Glutamatergic neuron (in vitro differentiated cells): ENCODE measurements at places on chromosomes 2 and 18. TPM values are rescaled to one million over a fixed set of nuclear protein-coding genes. Genes with fewer than 3 reads are reported as not detected.

The KYNU gene
- total RNA-seq, result not detected

The NYAP2 gene
- 0.32 TPM for total RNA-seq

The CTIF gene
- total RNA-seq, result 137 TPM

The MLPH gene
- total RNA-seq, result 4.3 TPM

The ALPG gene
- total RNA-seq, result 2.4 TPM

The LBX2 gene
- 0.96 TPM for total RNA-seq

The TTL gene
- 126 TPM for total RNA-seq

The SH3RF3 gene
- total RNA-seq, result 1.7 TPM

The MOCOS gene
- total RNA-seq, result 1.3 TPM

The EPAS1 gene
- total RNA-seq, result not detected

The TOGARAM2 gene
- not detected for total RNA-seq

GRCh38 chr18:11891737-11892136 lies 16.4 kb downstream of the MPPE1 start:
- no peak for DNase-seq
- H3K27ac ChIP-seq, result no peak overlapping the region
- no peaks in the 10 kb centered on the region for H3K36me3 ChIP-seq

DNA sequence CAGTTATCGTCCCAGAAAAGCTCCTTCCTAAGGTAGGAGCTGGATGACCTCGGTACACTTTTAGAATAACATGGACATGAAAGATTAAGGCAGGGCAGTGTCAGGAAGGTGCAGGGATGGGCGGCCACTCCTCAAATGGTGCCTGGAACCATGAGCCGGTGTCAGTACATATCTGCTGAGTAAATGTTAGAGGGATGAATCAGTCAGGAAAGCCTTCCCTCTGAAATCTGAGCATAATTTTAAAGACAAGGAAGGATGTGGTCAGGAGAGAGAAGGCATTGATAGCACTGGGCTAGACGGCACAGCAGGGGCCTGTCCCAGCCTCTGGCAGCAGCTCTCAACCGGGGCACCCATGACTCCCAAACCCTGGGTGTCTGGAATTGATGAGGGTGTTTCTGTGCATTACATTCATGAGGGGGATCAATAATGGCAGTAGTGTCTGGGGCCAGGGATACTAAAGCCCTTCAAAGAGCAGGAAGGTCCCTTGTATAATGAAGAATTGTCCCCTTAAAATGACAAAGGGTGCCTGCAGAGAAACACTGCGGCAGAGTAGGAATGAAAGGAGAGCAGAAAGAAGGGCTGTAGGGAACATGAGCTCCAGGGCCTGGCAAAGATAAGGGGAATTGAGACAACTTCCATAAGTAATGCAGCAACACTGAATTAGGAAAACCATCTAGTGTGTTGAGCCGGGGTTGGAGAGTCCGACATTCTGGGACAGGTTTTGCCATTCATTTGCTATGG lies 162.3 kb upstream of the REV1 start:
- H3K27me3 ChIP-seq, result peaks cover 5% of the 10 kb centered on the region
- H3K36me3 ChIP-seq, result peaks cover 8% of the 10 kb centered on the region
- no peak overlapping the region for H3K4me3 ChIP-seq
- H3K4me1 ChIP-seq, result no peaks in the 10 kb centered on the region
- no peak for DNase-seq

DNA sequence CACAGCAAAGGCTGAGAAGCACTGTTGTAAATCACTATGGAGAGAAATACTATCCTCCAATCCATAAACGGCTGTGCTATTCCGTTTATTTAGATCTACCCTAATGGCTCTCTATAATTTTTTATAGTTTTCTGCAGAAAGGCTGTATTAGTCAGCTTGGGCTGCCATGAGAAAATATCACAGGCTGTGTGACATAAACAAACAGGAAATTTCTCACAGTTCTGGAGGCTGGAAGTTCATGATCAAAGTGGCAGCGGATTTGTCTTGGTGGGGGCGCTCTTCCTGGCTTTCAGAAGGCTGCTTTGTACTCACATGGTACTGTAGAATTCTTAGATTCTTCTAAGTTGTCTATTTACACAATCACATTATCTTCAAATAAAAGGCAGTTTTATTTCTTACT lies 44.1 kb downstream of the C1D start:
- no peaks in the 10 kb centered on the region for H3K4me1 ChIP-seq
- H3K4me3 ChIP-seq, result no peak overlapping the region
- H3K27me3 ChIP-seq, result no peaks in the 10 kb centered on the region
- H3K36me3 ChIP-seq, result no peaks in the 10 kb centered on the region

DNA sequence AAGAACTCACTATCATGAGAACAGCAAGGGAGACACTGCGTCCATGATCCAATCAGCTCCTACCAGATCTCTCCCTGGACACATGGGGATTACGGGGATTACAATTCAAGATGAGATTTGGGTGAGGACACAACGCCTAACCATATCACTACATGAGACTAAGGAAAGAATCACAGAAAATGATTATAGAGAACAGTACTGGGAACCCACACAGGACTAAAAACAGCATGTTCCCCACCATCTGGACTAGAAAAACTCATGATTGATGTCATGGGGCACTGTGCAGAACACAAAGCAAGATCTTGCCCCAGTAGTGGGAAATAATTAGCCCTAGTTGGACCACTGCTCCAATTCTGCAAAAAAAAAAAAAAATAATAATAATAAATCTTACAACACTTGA lies 63.5 kb downstream of the HIBCH start:
- no peak overlapping the region for H3K27ac ChIP-seq
- no peak overlapping the region for H3K4me3 ChIP-seq
- DNase-seq, result no peak
- no peaks in the 10 kb centered on the region for H3K4me1 ChIP-seq

DNA sequence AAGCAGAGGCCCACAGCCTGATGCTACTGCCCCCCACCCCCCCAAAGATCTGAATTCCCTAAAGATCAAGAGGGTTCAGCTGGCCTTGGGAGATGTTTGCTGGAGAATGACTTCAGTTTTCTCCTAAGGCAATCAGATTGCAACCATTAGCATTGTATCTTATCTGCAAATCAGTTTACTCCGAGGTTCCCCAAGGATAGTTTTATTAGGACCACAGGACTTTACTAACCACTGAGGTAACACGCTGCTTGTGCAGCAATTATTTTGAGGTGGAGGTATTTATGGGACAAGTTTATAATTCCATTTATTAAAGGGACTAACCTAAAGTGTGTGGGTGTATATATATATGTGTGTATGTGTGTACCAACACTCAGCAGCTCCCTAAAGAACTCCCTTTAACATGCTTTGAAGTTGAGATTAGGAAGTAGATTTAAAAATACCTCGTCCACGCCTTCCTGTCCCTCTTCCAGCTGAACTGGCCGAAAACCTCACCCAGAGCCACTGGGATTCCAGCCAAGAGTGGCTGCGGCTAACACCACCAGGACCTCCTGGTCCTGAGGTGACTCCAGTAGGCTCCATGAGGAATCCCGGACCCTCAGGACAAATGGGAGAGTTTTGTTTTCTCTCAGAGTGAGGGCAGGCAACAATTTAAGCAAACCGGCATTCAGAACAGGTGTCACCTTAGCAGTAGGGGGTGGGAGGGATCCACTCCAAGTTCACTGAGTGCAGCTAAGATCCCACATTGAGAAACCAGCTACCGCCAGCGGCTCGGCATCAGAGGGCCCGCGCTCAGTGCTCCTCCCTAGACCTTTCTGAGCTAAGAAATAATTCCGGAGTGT lies 3.0 kb upstream of the DLX1 start:
- peaks cover 19% of the 10 kb centered on the region for H3K4me1 ChIP-seq
- DNase-seq, result no peak
- no peaks in the 10 kb centered on the region for H3K36me3 ChIP-seq
- no peak overlapping the region for H3K27ac ChIP-seq

DNA sequence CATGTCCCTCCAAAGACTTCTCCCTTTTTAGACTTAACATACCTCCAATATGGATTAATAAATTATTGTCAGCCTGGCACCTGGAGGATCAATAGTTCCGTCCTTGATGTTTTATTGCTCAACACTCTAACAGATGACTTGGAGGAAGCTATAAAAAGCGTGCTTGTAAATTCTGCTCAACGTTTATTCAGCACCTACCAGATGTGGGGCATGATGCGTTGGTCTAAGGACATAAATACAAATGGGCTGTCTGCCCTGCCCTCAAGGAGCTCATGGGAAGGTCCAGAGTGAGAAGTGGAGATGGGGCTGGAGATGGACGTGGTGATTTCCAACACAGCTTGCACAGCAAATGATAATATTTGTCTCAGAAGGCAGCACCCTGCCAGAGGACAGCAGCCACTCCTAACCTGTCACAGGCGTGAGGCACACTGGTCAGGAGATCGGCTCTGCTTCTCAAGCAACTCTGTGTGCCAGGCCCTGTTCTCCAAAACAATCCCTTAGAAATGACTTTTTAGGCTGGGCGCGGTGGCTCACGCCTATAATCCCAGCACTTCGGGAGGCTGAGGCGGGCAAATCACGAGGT lies 25.5 kb upstream of the ZCCHC2 start:
- DNase-seq, result no peak
- no peaks in the 10 kb centered on the region for H3K4me1 ChIP-seq
- no peak overlapping the region for H3K4me3 ChIP-seq
- no peaks in the 10 kb centered on the region for H3K27me3 ChIP-seq

GRCh38 chr2:216497382-216498069 lies 1.1 kb upstream of the RPL37A start:
- peaks cover 15% of the 10 kb centered on the region for H3K4me1 ChIP-seq
- H3K36me3 ChIP-seq, result peaks cover 2% of the 10 kb centered on the region
- peak overlapping the region; percentile 86 for H3K27ac ChIP-seq
- DNase-seq, result no peak
- no peaks in the 10 kb centered on the region for H3K27me3 ChIP-seq

GRCh38 chr2:65420712-65421431 lies 11.5 kb downstream of the SPRED2 start:
- no peak for DNase-seq
- H3K27me3 ChIP-seq, result no peaks in the 10 kb centered on the region
- H3K4me3 ChIP-seq, result no peak overlapping the region
- H3K4me1 ChIP-seq, result peaks cover 39% of the 10 kb centered on the region

DNA sequence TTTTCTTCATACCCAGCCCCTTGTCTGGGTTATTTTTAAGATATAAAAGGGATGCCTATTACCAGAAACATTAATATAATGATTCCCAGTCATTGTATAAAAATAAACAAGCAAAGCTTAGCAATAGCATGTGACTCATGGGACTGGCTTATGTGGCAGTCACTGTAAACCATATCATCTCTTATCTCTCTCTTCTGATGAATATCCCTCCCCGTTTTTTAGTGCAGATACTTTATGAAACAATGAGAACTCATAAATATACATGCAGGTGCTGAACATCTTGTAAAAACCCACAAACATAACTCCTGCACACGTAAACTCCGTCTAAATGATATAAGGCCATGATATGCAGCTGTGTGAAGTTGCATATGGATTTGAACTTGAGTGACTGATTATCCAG lies 154.9 kb downstream of the MGAT5 start:
- DNase-seq, result no peak
- H3K27ac ChIP-seq, result no peak overlapping the region
- H3K4me1 ChIP-seq, result peaks cover 50% of the 10 kb centered on the region
- H3K27me3 ChIP-seq, result peaks cover 11% of the 10 kb centered on the region
- no peak overlapping the region for H3K4me3 ChIP-seq

GRCh38 chr2:205684871-205685313 lies 2.6 kb downstream of the NRP2 start:
- H3K36me3 ChIP-seq, result no peaks in the 10 kb centered on the region
- H3K4me1 ChIP-seq, result peaks cover 25% of the 10 kb centered on the region
- H3K27ac ChIP-seq, result peak overlapping the region; percentile 48
- DNase-seq, result peak; percentile 49
- H3K4me3 ChIP-seq, result peak overlapping the region; percentile 94

DNA sequence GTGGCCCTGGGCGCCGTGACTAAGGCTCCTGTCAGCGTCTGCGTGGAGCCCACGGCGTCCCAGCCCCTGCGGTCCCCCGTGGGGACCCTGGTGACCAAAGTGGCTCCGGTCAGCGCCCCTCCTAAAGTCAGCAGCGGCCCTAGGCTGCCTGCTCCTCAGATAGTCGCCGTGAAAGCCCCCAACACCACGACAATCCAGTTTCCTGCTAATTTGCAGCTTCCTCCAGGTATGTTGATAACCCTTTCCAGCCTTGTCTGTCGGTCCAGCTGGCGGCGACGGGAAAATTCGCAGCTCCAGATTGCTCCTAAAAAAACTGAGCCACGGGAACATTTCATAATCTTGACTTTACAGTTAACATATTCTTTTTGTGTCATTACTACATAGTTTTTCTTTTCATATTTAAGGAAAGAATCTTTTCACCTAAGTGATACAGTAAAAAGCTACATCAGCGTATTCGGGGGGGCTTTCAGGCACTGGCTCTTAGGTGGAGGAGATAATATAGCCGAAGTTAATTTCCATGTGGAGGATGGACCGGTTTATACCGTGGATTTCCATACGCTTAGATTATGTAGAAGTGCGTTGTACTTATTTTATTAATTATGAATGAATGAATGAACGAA lies 916 bp downstream of the TAF4B start:
- peaks cover 7% of the 10 kb centered on the region for H3K27me3 ChIP-seq
- H3K27ac ChIP-seq, result no peak overlapping the region
- H3K36me3 ChIP-seq, result no peaks in the 10 kb centered on the region
- DNase-seq, result no peak
- peaks cover 5% of the 10 kb centered on the region for H3K4me1 ChIP-seq

- H3K27me3 ChIP-seq, result no peaks in the 10 kb centered on the region
- H3K4me3 ChIP-seq, result no peak overlapping the region
- no peak overlapping the region for H3K27ac ChIP-seq
- no peak for DNase-seq
Measured at GRCh38 chr2:195830968-195831950, 174.2 kb downstream of the SLC39A10 start.

DNA sequence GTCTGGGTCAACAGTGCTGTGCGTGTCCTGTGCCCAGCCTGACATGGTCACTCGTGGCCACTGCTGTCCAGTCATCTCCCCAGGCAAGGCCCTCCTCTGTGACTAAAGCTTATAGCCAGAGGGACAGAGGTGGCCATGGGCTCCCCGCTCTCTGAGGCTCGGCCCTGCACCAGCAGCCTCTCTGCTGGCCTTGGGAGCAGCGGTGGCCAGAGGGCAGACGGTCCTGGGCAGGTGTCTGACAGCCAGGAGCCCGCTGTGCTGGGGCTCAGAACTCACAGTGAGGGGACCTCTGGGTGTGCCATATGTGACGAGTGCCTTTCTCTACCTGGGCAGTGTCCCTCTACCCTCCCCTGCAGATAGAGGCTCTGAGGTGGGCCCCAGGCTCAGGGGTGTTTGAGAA lies 98.7 kb downstream of the FAM210A start:
- no peak overlapping the region for H3K4me3 ChIP-seq
- H3K4me1 ChIP-seq, result peaks cover 7% of the 10 kb centered on the region
- peaks cover 10% of the 10 kb centered on the region for H3K27me3 ChIP-seq
- no peak for DNase-seq
- no peaks in the 10 kb centered on the region for H3K36me3 ChIP-seq
- no peak overlapping the region for H3K27ac ChIP-seq

- peaks cover 6% of the 10 kb centered on the region for H3K4me1 ChIP-seq
- H3K27me3 ChIP-seq, result peaks cover 4% of the 10 kb centered on the region
- H3K4me3 ChIP-seq, result peak within 1 kb of the TSS; percentile 100
- no peaks in the 10 kb centered on the region for H3K36me3 ChIP-seq
Measured at GRCh38 chr2:44361330-44362206, at the start of the genes CAMKMT and PREPL. TSS of gene CAMKMT (plus strand) at chr2:44361947. TSS of gene PREPL (minus strand) at chr2:44361494. CDS start at chr2:44346342, 15,152 bp downstream.

DNA sequence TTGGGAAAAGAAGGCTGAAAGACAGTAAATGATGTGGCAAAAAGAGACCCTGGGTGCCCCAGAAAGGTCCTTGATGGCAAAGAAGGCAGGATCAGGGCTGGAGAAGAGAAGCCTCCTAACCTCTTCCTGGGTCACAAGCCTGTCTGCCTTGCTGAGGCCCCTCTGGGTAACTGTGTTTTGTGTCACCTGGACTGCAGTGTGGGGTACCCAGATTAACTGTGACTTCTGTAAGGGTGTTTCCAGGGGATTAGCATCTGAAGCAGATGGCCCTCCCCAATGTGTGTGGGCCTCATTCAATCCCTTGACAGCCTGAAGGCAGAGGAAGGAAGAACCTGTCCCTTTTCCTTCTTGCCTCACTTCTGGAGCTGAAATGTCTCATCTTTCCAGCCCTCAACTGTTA lies 35.6 kb upstream of the APCDD1 start:
- peaks cover 11% of the 10 kb centered on the region for H3K4me1 ChIP-seq
- peaks cover 25% of the 10 kb centered on the region for H3K36me3 ChIP-seq
- H3K4me3 ChIP-seq, result no peak overlapping the region
- H3K27ac ChIP-seq, result no peak overlapping the region
